Type B pancreatic cell (in vitro differentiated cells): ENCODE measurements at places on chromosomes 1 and 21. TPM values are rescaled to one million over a fixed set of nuclear protein-coding genes. Genes with fewer than 3 reads are reported as not detected.

DNA sequence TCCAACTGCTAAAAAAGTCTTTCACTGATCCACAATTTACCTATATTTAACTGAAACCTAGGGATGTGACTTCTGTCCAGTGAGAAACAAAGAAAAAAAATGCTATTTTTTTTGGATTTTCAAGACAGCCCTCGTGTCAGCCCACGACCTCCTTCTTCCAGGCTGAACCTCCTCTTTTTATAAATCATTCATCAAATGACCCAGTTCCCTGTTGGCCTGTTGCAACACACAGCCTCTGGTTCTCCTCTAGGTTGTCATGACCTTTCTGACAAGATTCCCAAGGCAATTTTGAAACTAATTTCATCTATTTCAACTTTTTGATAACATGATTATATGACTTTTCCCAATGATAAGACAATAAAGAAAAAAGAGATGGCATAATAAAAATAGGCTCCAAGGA, 74.6 kb downstream of the PGBD5 start:
- no peak for DNase-seq

Gene LIN28A
- total RNA-seq, result 3.1 and 26.2 TPM in 2 replicates

DNA sequence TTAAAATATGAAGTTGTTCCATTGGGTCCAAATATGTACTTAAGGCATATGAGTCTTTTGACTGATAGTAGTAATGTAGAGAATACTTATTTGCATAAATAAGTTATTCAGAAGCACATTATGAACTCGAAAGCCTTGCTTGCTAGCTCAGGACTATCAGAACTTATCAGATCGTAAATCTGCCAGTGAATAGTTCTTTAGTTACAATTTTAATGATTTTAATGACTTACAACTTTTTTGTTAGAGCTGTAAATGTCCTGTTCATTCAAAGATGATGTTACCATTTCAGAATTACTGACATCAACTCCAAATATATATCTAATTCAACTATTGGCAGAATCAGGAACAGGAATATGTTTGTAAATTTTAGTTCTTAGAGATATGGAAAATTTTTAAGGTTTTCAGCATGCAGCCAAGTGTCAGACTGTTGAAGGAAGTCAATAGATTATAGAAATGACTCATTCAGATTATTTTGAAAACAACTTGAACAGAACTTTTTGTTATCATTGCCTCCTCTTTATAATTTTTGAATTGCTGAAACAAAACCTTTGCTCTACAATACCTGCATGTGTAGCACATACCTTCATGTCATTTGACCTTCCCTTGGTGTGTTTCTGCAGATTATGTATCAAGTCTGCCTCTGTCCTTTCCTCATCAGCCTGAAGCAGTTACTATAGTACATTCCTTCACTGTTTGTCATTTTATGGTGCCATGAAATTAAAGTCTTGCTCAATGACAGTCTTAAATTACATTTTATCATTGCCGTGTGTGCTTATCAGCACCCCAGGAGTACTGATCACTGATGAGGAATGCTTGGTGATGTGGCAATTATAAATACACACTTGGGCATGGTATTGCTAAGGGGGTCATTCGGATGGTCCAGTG, 44.9 kb downstream of the LRRC8D start:
- DNase-seq, result no peak

DNA sequence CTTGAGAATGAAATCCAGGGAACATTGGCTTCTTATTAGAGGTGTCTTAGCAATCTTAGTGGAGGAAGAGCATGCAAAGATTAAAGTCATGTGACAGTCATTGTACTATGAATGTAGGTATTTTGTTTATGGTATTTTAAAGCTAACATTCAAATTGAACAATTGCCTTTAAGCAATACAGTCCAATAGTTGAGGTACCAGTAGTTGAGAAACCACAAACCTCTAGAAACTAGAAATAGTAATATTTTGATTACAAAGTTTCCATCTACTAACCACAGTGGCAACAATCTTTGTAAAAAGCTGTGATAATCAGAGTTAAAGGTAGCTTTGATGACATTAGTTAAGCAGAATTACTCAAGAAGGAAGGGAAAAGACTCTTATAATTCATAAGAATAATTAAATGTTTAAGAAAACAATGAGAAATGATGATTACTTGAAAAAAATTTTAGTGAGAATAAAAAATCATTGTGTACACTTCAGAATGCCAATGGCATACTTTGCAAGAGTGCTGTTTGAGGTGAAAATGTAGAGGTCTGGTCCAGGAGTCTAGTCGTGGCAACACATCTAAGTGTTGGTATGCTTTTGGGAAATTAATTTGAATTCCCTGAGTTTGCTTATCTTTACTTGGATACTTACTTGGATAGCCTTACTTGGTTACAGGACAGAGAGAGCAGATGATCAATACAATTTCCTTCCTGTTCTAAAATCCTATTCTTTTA, 104.9 kb upstream of the PTGFR start:
- no peak for DNase-seq

- no peak for DNase-seq
Observed at GRCh38 chr1:56965916-56966697, at the start of gene C8B. Gene C8B, minus strand, starts transcription at chr1:56966015. Its CDS starts 67 bp downstream, at chr1:56965948.

Gene GPR52
- total RNA-seq, result 0.43 and 0.94 TPM in 2 replicates

Gene EFNA3
- total RNA-seq, result 3.4 and 4.7 TPM in 2 replicates

Gene PLA2G4A
- 2.8 and 2.9 TPM in 2 replicates for total RNA-seq

Gene CFAP107
- total RNA-seq, result 1.4 and 2.7 TPM in 2 replicates

DNA sequence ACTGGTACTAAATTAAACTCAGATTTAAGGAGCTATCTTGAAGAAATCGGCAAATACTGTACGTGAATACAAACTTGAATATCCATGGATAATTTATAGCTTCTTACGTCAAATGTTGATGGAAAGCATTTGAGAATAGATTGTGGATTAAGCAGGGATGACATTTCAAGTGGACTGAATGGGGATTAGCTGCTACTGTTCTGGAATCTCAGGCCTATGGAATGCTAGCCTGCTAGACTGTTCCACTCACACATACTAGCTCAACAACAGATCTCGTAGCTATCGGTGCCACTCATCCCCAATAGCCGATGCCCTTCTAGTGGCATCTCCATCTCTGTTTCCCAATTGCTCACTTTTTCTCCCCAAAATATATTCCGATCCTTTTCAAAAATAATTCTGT, 62.0 kb upstream of the USP25 start:
- DNase-seq, result no peak

GRCh38 chr1:118257946-118258345, 72.9 kb upstream of the SPAG17 start:
- DNase-seq, result no peak

DNA sequence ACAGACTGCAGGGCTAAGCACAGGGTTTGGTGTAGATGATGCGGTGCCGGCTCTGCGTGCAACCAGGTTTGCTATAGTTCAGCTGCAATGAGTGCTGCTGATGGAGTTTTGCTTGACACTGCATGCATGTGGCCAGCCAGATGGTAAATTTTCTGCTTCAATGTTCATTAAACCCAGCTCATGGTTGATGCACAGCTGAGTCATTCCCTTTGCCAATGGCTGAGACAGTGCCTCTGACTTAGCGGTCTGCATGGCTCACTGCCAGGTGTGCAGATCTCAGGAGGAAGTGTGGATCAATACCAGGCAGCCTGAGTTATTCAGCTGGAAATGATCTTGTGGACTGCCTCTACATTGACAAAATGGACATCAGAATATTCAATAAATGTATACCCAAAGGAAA, 172.7 kb upstream of the ZP4 start:
- no peak for DNase-seq

Gene SPRR2F
- 2.5 and 5.1 TPM in 2 replicates for total RNA-seq

Gene ALG6
- total RNA-seq, result 17.1 and 20.5 TPM in 2 replicates

GRCh38 chr1:31952825-31953220, 14.7 kb upstream of the PTP4A2 start:
- no peak for DNase-seq

DNA sequence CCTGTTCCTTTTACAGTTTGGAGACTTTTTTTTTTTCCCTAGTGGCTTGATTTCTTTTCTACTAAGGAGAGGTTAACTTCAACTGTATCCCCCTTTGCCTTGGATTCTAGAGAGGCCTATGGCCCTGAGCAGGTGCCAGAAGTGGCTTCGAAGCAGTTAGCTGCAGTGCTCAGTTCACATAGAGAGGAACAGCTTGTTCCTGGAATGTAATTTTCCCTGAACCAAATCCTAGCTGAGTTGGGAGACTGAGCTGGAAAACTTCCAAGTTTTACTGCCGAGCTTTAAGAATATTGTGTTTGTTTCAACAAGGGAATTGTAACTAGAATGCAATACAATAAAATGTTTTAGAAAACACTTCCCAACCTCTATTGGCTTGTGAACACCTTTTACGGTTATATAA, 17.5 kb downstream of the RD3 start:
- DNase-seq, result no peak

DNA sequence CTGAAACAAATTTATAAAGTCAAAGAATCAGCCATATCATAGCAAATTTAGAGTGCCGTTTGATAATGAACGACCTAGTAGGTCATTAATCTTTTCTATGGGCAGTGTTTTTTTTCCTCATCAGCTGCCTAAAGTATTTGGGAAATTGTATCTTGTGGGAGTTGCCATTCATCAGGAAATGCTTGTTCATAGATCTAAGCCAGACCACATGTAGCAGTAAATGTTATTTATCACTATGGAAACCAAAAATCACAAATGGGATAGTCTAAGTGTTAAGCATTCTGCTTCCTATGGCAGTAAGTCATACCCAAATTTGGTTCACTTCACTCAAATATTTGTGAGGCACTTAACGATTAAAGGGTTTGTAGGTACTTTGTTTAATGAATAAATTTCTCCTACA, 52.9 kb downstream of the LRRC8D start:
- no peak for DNase-seq

Gene NMNAT2
- 3.7 and 8.2 TPM in 2 replicates for total RNA-seq

GRCh38 chr1:236890152-236891056, 95.3 kb downstream of the MTR start:
- DNase-seq, result no peak

Gene OR2G6
- not detected in 2 replicates for total RNA-seq

DNA sequence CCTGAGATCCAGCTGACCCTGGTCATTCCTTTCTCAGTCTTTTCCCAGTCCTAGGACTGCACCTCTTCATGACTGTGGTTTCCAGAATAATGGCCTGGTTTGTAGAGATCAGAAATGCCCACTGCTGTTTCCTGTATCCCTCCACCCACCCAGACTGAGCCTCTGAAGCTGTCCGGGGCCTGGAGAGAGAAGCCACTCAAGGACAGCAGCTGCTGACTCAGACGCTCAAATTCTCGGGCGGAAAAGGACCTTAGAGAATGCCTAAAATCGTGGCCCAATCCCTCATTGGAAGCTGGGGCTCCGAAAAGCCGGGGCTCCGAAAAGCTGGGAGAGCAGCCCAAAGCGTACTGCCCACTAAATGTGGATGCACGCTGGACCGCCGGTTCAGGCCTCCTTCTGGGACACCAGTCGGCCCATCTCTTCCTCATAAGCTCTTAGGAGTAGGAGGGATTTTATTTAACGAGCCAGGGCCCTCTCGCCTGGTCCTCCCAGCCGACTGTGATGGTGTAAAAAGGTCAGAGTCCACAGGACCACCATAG, 7.8 kb upstream of the GPR61 start:
- DNase-seq, result no peak

DNA sequence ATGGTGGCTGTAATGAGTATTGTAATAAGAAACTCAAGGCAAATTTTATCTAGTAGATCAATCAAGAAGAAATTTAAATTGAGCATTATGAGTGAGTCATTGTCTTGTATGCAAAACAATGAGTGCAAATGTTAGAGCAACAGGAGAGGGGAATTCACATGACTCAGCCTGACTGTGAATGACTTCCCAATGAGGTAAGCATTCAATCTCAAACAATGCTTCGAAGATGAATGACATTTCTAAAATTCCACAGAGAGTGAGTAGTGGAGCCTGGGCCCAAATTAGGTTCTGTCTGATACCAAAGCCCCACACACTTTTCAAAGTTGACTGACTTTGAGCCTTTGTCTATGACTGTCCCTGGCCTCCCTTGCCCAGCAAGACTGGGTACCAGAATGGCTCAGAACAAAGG, 738.0 kb downstream of the PTPRU start:
- no peak for DNase-seq

Gene S100A2
- 0.75 and 2.4 TPM in 2 replicates for total RNA-seq

DNA sequence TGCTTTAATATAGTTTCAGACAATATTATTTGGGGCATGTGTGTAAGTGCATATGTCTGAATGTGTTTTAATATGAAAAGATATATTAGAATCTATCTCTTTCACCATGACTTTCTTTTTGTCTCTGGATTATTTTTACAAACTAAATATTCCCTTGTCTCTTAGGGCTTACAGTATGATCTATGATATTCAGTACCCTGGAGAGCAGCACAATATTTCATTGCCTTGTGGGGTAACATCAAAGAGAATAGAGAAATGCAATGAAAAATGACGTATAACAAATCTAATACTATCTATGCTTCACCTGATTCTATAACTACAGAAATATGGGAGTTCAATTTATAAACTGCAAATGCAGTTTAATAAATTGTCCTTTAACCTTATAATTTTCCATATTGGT, 2084.5 kb downstream of the MRPL39 start:
- DNase-seq, result no peak

GRCh38 chr1:234938135-234938534, 190.5 kb downstream of the TOMM20 start:
- DNase-seq, result no peak

DNA sequence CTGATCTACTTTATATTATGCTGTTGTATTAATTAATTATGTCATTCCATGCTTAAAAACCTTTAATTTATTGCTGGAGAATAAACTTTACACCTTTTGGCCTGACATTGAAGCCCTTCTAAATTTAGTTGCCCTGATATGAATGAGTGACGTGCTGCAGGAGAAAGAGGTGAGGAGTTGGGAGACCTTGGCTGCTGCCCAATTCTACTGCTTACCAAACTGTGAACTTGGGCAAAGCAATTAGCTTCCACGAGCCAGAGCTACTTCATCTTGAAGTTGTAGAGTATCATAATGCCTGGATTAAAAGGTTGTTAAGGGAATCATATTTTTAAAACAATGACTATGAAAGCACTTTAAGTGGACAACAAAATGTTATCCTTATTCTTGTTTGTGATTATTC, 126.8 kb upstream of the DEPDC1 start:
- DNase-seq, result no peak

Gene CCSAP
- 9.6 and 10.0 TPM in 2 replicates for total RNA-seq

DNA sequence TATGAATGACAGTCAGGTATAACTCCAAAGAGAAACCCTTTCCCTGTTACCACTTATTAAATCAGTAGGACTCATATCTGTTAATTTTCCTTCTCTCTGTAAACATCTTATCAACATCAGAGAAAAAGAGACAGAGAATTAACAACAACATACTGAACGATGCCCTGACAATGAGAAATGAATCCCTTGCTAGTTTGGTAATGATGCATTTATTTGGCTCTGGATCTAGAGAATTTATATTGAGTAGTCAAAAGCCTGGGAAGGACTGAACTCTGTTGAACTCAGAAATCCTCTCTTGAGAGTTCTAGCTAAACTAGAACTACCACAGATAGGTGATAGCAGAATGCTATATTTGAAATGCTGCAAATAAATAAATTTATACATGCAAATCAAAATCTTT, 325.6 kb downstream of the DISC1 start:
- no peak for DNase-seq

GRCh38 chr1:38685388-38685787, 174.2 kb downstream of the RRAGC start:
- no peak for DNase-seq

DNA sequence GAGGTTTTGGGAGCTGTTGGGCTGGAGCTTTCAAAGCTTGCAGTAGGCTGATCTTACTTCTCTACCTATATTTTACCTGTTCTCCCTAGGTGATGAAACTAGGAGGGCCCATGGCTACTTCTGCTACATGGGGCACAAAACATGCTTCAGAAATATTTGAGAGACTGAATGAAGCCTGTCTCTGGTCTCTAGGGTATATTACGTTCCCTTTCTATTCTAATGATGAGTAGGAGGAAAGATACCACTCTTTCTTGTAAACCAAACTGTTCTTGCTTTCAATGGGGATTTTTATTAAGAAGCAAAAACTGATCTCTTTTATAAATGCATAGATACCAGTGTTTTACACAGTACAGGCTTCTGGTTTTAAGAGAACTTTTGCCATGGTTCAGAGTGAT, 103.1 kb downstream of the GALNT2 start:
- no peak for DNase-seq
